ENCODE measurements at places on chromosomes 7 and 10. TPM values are rescaled to one million over a fixed set of nuclear protein-coding genes. Genes with fewer than 3 reads are reported as not detected.

C10orf67 gene
- total RNA-seq: not detected

PAPOLB gene
- 0.94 TPM for total RNA-seq

ZNF503 gene
- 8.8 TPM for total RNA-seq

SKIDA1 gene
- total RNA-seq: 3.1 TPM

CPA2 gene
- 1.6 TPM for total RNA-seq

THSD7A gene
- not detected for total RNA-seq

PRLHR gene
- not detected for total RNA-seq

OR6B1 gene
- total RNA-seq: not detected

GHITM gene
- 181 TPM for total RNA-seq

EPHA1 gene
- total RNA-seq: not detected

PON3 gene
- total RNA-seq: not detected

KLLN gene
- not detected for total RNA-seq

CC2D2B gene
- not detected for total RNA-seq

ADAM8 gene
- total RNA-seq: 1.5 TPM

AKR1E2 gene
- total RNA-seq: 0.37 TPM

TUBAL3 gene
- not detected for total RNA-seq

SPOCK2 gene
- total RNA-seq: not detected

SH3PXD2A gene
- total RNA-seq: 19.2 TPM

WDR86 gene
- total RNA-seq: not detected

NME8 gene
- total RNA-seq: not detected

ANKRD30A gene
- not detected for total RNA-seq

MYL10 gene
- total RNA-seq: not detected

PTF1A gene
- not detected for total RNA-seq

DRGX gene
- 0.10 TPM for total RNA-seq

VWDE gene
- not detected for total RNA-seq

C10orf143 gene
- total RNA-seq: 3.6 TPM

THAP5 gene
- total RNA-seq: 12.6 TPM

LIPJ gene
- not detected for total RNA-seq

MUC12 gene
- not detected for total RNA-seq

LMTK2 gene
- total RNA-seq: 4.8 TPM

OR13A1 gene
- total RNA-seq: not detected

AMPH gene
- 2.0 TPM for total RNA-seq

LIPF gene
- total RNA-seq: not detected

ENTPD7 gene
- 9.8 TPM for total RNA-seq

ASB4 gene
- total RNA-seq: not detected

TRPV5 gene
- not detected for total RNA-seq

HOXA3 gene
- total RNA-seq: not detected

DGKB gene
- total RNA-seq: not detected

CDK14 gene
- total RNA-seq: 13.2 TPM

PTPRE gene
- total RNA-seq: 0.86 TPM

ODAD2 gene
- total RNA-seq: 3.9 TPM

KIF11 gene
- total RNA-seq: 19.5 TPM

BEND7 gene
- 4.5 TPM for total RNA-seq

RARRES2 gene
- not detected for total RNA-seq

WDR91 gene
- total RNA-seq: 1.5 TPM
